Motor neuron (in vitro differentiated cells): ENCODE measurements at places on chromosomes 2 and 18. TPM values are rescaled to one million over a fixed set of nuclear protein-coding genes. Genes with fewer than 3 reads are reported as not detected.

DNA sequence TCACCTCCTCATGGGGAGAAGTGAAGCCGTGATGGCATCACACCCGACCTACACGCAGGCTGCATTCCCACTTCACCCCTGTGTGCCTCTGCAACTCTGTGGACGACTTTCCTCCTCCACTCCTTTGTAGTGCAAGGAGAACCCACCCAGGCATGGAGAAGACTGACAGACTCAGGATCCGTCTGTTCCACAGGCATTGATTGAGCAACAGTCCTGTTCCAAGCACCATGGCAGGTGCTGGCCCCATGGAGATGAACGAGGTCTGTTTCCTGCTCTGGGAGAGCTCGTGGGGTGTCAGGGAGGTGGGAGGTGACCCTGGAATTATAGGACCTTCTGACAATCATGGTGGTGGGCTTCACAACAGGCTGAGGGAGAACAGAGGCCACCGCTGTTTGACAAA lies 284.7 kb upstream of the HDAC4 start:
- ATAC-seq: no peak

DNA sequence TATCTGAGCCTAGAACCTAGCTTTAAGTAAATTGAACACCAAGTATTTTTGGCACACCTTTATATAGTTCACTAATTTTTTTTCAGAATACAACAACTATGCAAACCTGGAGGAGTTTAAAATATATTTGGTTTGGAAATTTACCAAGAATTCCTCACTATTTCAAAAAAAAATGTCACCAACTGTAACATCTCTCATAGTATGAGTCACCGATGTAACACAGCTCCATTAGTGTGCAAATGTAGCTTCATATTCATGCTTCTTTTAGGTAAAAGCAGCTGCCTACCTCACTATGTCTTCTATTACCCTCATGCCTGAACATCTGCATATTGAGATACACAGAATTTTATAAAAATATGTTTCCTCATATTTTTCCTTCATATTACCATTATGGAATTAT lies 80.5 kb downstream of the NRXN1 start:
- ATAC-seq: peak; percentile 48

GRCh38 chr2:134402410-134402809 lies 148.5 kb downstream of the MGAT5 start:
- ATAC-seq: no peak

DNA sequence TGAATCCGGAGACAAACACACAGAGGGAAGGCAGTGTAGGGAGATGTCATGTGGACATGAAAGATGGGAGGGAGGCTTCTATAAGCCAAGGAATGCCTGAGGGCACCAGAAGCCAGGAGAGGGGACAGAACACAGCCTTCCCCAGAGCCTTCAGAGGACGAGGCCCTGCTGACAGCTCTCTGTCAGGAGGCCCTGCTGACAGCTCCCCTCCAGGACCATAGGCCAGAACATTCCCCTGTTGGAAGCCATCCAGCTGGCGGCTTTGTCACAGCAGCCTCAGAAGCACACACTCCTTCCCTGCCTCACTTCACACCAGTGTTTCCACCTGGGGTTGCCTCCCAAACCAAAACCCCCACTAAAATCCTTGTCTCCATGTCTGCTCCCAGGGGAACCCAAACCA lies 171.3 kb upstream of the ID2 start:
- no peak for ATAC-seq

DNA sequence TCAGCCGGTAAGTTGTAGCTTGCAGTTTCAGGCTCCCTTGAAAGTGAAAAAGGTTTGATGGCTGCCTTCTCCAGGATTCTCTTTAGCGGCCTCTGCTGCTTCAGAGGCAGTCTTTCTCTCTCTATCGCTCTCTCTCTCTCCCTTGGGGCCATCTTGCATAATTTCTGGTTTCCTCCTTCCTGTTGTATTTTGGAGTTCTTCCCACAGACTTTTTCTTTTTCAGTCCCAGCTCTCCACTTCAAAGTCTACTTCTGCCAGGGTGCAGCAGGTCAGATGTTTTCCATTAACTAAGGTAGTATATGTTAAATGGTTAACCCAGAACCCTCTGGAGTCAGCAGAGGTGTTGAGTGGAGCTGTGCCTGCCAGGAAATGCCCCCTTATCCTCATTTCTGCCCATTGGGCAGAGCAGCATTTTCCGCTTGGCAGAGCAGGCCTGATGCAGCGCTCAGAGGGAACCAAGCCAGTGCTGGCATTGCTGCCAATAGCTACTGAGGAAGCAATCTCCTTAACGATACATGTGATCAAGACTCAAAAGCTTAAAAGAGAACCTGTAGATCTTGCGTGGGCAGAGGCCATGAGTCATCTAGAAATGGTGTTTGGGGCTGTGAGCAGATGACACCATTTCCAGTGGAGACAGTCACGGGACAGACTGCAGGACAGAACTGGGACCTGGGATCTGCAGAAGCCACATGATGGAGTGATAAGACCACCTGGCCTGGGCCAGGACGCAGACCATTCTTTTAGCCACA lies 20.8 kb downstream of the DBI start:
- no peak for ATAC-seq

DNA sequence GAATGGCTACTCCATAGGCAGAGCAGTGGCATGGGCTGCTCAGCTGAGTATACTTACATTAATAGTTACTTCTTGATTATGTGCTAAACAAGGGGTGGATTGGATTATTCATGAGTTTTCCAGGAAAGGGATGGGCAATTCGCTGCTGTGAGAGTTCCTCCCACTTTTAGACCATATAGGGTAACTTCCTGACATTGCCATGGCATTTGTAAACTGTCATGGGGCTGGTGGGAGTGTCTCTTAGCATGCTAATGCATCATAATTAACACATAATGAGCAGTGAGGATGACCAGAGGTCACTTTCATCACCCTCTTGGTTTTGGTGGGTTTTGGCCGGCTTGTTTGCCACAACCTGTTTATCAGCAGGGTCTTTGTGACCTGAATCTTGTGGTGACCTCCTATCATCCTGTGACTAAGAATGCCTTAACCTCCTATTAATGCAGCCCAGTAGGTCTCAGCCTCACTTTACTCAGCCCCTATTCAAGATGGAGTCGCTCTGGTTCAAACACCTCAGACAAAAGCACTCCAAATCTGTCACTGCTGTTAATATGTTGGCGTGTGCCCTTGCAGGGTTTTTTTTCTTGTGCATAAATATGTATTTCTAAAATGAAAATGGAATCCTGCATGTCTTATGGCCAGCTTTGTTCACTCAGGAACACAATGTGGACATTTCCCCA lies 56.0 kb downstream of the CYBRD1 start:
- ATAC-seq: no peak

DNA sequence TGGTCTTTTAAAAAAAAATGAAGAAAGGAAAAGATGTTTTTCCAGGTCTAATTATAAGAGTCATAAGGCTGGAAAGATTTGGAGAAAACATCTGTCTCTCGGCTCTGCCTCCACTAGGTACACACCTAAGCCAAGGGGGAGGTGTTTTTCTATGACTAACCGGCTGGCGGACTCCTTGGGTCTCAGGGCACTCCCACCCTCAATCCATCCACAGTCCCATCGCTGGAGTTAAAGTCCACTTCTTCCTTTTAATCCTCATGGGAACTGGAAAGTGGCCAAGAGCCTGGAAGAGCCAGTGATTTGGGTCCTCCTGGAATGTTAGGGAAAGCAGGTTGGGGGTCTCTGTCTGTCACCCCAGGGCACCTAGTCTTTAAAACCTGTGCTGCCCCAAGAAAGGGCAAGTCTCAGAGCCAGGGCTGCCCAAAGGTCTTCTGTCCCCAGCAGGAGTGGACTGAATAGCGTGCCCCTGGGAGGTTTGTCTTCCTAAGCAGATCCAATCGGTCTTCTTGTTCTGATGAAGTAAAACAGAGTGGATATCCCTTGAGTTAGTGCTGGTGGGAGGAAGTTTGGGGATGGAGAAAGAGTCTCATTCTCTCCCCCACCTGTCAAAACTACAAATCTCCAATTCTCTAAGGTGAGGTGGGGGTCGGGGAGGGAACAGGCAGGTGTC lies 66.4 kb downstream of the MCFD2 start:
- no peak for ATAC-seq

GRCh38 chr2:43754180-43754579 lies 19.7 kb upstream of the DYNC2LI1 start:
- no peak for ATAC-seq

GRCh38 chr18:7764405-7764804 lies 197.3 kb downstream of the PTPRM start:
- ATAC-seq: no peak

- peak; percentile 46 for ATAC-seq
Observed at GRCh38 chr2:9258953-9259399, 52.4 kb downstream of the ASAP2 start.

DNA sequence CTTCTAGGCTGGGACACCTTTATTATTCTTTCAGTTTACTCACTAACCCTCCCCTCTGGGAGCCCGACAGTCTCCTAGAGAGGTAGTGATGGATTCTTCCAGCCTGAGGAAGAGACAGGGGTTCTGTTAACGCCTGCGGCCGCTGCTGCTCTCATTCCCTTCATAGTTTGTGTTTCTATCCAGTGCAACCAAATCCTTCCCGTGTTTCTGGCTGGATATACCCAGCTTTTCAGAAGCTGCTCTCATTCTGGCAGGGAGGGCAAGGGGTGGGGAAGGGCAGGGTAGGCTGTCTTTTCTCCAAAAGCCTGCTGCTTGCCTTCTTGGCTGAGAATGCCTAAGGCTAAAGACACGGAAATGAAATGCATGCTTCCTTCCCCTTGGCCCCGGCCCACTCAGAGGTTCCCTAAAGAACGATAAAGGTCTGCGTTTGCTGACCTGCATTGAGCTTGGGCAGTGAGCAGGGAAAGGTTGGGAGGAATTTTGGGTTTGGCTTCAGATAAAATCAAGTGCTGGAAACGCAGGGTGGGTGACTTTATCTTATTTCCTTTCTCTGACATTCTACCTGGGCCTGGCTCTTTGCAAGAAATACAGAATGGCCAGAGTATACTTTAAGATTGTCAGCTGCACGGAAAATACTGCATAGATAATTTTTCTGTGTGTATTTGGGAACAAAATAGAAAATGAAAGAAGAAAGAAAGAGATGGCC lies 390.9 kb downstream of the NBAS start:
- peak; percentile 81 for ATAC-seq

The SERPINB7 gene
- not detected in 2 replicates for total RNA-seq

The CCDC88A gene
- 69.6 and 98.5 TPM in 2 replicates for total RNA-seq

The TOGARAM2 gene
- total RNA-seq: 0.13 and 0.27 TPM in 2 replicates

The CDH7 gene
- total RNA-seq: under 0.01 TPM in 1 of 2 replicates, not detected in the other

The RGPD3 gene
- 0.49 and 0.81 TPM in 2 replicates for total RNA-seq
